Testis (tissue), 5 donors: ENCODE measurements at places on chromosomes 7 and 10.

DNA sequence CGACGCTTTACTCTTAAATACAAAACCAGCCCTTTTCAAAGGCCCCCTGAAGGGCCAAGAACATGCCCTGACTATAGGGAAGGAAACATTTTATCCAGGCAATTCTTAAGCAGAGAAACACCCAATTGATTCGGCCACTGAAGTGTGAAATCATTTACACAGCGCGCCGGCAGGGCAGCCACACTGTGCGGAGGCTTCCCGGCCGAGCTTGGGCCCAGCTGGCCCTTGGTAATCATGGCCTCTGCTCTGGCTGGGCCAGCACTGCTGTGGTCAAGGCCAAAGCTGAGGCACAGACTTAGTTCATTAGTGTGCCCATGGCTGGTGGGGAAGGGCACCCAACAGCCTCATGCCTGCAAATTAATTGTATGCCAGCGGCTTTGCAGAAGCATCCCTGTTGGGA is 143.7 kb upstream of the HABP2 start:
- DNase-seq, result no peak

- DNase-seq, result no peak
Measured at GRCh38 chr7:71470830-71471229, 338.9 kb downstream of the GALNT17 start.

GRCh38 chr7:141361960-141362359 is 189.2 kb upstream of the AGK start:
- no peak for DNase-seq

GRCh38 chr10:71771204-71771603 is 2.1 kb downstream of the VSIR start:
- peak; percentile 81 for DNase-seq
